ENCODE measurements at places on chromosomes 6 and 20. TPM values are rescaled to one million over a fixed set of nuclear protein-coding genes. Genes with fewer than 3 reads are reported as not detected.

The PRL gene
- 0.33 TPM for total RNA-seq

The SAMD3 gene
- 2.7 TPM for total RNA-seq

The PDYN gene
- not detected for total RNA-seq

The ME1 gene
- 25.7 TPM for total RNA-seq

DNA sequence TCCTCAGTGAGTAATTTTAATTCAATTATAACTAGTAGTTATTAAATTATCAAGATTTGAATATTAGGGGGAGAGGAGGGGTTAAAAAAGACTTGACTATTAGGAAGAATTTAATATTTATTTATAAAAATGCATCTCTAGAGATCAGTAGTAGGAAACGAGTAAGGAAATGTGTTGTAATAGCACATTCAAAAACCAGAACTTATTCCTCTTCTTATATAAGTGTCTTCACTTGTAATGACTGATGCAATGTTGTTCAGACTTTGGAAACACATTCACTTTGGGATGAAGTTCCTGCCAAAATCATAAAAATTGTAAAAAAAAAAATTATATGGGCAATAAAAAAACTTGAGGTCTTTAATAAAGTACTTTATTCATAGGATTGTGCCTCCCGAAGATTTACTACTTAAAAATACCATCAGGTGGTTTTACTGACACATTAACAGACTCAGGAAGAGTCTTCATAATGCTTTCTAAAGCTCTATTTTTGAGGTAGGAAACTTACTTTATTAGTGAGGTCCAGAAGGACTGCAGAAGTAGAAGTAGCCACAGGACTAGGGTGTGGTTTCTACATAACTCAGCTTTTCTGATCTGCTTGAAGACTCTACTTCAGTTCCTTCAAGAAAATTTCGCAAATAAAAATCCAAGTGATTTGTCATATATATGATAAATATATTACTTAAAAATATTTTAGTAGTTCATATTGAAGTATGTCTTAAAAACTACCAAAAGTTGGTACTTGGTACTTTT is 59.8 kb downstream of the CCDC170 start:
- no peaks in the 10 kb centered on the region for H3K36me3 ChIP-seq
- H3K4me3 ChIP-seq = no peak overlapping the region

DNA sequence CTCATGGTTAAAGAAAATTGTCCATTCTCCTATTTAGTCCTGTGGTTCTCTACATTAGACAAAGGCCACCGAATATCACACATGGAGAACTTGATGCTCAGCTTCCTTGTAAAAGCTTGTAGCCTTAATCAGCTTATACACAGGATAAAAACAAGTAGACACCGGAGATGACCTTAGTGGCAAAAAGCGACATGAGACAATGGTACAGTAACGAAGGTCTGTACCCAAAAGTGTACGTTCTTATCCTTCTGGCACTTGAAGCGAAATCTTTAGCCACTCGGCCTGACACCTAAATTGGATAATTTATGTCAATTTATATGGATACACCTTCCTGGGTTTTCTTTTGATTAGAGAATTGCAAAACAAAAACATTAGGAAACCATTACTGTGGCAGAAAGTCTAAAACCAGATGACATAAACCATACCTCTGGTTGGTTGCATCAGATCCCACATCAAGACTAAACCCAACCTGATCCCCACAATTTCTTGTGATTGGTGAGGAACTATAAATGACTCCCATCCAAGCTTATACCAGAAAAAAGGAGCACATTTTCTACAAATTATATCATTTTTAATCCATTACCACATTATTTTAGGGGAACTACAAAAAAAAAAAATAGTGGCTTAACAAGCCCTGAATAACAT is 6.1 kb downstream of the RBM39 start:
- H3K36me3 ChIP-seq = peaks cover 98% of the 10 kb centered on the region
- H3K27ac ChIP-seq = peak overlapping the region; percentile 34
- no peaks in the 10 kb centered on the region for H3K27me3 ChIP-seq
- no peak for DNase-seq

DNA sequence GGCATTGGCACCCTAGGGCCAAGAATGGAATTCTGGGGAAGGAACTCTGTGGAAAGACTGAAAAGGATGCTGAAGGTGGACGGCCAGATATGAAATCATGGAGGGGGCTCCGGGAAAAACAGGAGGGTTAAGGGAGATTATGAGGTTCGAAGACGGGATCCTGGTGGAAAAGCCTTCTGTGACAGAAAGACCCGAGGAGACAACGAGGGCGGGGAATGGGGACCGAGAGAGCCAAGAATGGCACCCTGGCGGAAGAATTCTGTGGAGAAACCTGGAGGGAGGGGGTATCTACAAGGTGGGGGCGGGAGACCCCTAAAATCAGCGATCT is 426 bp downstream of the TRMT6 start:
- no peak for DNase-seq
- H3K27ac ChIP-seq = peak overlapping the region; percentile 68
- peak overlapping the region; percentile 79 for H3K4me3 ChIP-seq
- peaks cover 48% of the 10 kb centered on the region for H3K36me3 ChIP-seq

DNA sequence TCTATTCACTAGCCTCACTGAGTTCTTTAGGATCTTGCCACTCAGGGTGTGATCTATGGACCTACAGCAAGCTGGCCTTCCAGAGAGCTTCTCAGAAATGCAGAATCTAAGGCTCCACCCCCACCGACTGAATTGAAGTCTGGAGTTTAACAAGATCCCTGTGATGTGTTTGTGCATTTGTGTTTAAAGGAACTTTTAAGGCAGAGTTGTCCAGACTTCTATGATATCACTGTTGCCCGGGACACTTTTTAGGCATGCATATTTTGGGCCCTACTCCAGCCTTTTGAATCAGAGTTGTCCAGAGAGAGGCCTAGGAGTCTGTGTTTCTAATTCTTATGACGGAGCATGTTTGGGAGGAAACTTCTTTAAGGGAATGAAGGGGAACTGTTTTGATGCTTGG is 232.3 kb downstream of the QKI start:
- no peaks in the 10 kb centered on the region for H3K4me1 ChIP-seq
- no peaks in the 10 kb centered on the region for H3K36me3 ChIP-seq
- no peak overlapping the region for H3K4me3 ChIP-seq
- H3K27me3 ChIP-seq = no peaks in the 10 kb centered on the region
- no peak for DNase-seq

DNA sequence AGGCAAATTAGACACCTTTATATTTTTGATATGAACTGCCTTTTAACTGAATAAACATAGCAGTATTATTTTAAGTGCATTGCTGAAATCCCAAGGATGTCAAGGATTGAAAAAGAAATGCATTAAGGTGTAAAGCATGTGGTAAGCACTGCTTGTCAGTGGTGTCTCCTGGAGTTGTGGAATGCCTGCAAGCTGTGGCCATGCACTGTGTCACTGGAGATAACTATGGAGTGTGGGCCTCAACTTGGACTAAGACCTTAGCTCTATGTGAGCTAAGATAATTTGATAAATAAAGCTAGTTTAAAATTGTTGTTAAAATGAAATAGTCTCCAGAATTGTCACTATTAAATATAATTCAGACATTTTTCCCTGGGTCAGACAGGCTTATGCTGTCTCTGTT is 156.6 kb upstream of the OPRM1 start:
- DNase-seq = no peak
- H3K27ac ChIP-seq = no peak overlapping the region
- no peaks in the 10 kb centered on the region for H3K4me1 ChIP-seq
- H3K4me3 ChIP-seq = no peak overlapping the region
- no peaks in the 10 kb centered on the region for H3K27me3 ChIP-seq

DNA sequence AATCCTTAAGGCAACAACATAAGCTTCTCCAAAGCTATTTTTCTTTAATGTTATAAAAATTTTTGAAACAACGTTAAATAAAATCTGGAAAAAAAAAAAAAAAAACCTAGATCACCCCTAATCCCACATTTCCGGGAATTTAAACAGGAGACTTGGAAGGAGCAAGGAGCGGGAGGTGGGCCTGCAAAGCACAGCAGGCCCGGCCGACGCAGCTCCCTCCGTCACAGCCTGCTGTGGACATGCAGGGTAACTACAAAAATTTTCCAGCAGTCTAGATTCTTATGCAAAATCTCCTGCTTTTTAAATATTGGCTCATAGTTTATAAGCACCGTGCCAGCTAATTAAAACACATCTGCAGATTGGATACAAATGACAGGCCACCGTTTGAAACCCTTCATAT is 23.5 kb downstream of the FOXF2 start:
- H3K36me3 ChIP-seq = no peaks in the 10 kb centered on the region
- peak overlapping the region; percentile 34 for H3K27ac ChIP-seq
- DNase-seq = no peak
- H3K4me3 ChIP-seq = no peak overlapping the region
- no peaks in the 10 kb centered on the region for H3K27me3 ChIP-seq

- no peak for DNase-seq
- peak within 1 kb of the TSS; percentile 63 for H3K27ac ChIP-seq
- no peaks in the 10 kb centered on the region for H3K27me3 ChIP-seq
- H3K4me1 ChIP-seq = peaks cover 24% of the 10 kb centered on the region
- peak within 1 kb of the TSS; percentile 66 for H3K4me3 ChIP-seq
- H3K36me3 ChIP-seq = no peaks in the 10 kb centered on the region
Observed at GRCh38 chr6:73262671-73263569, at the start of gene KHDC1. Gene KHDC1 (minus strand): TSS chr6:73263196. CDS start chr6:73242517, 20,679 bp downstream.

DNA sequence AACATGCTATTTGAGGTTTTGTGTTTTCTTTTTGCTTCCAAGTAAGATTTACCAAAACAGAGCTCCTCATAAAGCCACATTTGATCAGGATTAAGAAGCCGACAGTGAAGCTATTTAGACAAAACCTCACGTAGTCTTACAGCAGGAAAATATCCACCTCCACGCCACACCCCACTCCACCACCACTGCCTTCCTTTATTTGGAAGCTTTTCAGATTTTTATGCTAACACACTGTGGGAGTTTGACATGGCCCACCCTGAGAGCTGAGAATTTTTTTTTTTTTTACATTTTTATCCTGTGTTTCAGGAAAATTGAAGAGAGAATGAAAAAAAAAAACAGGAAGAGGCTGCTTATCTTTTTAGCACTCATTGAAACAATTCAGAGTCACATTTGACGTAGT is 104.8 kb upstream of the MC3R start:
- DNase-seq = no peak
- no peak overlapping the region for H3K27ac ChIP-seq
- no peak overlapping the region for H3K4me3 ChIP-seq
- H3K27me3 ChIP-seq = no peaks in the 10 kb centered on the region
- H3K4me1 ChIP-seq = no peaks in the 10 kb centered on the region

- H3K4me3 ChIP-seq = no peak overlapping the region
- H3K27ac ChIP-seq = no peak overlapping the region
- no peaks in the 10 kb centered on the region for H3K4me1 ChIP-seq
- no peaks in the 10 kb centered on the region for H3K36me3 ChIP-seq
- no peaks in the 10 kb centered on the region for H3K27me3 ChIP-seq
Observed at GRCh38 chr6:72132851-72133250, 246.5 kb downstream of the RIMS1 start.

- DNase-seq = no peak
- H3K36me3 ChIP-seq = no peaks in the 10 kb centered on the region
- no peaks in the 10 kb centered on the region for H3K27me3 ChIP-seq
- H3K27ac ChIP-seq = no peak overlapping the region
- no peak overlapping the region for H3K4me3 ChIP-seq
Observed at GRCh38 chr6:18742406-18742805, 355.3 kb downstream of the RNF144B start.

DNA sequence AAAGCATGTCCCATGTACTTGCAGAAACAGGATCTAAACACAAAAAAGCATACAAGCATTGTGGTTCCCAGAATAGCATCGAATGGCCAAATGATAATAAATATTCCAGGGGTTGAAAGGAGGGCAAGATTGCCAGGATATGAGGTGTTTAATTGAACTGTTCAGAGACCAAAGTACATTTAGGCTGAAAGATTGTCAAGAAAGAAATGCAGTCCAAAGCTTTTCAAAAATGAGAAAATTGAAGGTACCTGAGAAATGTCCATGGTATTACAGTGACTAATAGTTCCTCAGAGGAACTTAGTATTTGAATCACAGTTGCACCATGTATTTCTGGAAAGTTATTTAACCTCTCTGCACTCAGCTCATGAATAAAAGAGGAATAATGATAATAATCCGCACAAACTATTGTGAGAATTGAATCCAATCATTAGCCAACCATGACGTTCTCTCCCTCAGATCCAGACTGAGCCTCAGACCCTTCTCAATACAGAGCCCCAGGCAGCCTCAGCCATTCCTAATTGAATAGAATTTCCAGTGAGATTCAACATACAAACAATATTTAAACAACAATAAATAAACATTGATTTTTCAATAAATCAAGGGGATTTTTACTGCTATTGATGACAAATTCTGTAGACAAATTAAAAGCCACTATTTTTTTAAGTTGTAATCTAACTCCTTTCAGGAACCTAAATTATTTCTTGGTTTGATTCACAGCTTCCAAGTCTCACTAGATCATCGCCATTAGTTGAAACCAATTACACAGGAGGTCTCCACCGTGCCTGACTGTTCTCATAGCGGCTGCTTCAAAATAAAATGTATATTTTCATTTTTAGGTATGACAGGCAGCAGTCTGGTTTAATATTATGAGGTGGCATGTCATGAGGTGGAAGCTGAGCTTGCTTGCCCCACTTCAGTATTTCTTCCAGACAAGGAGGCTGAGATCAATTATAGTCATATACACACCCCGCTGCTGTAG is 144.3 kb upstream of the TENT5A start:
- H3K27ac ChIP-seq = peak overlapping the region; percentile 5
- H3K4me3 ChIP-seq = no peak overlapping the region
- no peaks in the 10 kb centered on the region for H3K27me3 ChIP-seq
- H3K4me1 ChIP-seq = peaks cover 19% of the 10 kb centered on the region
- DNase-seq = no peak

GRCh38 chr20:4571759-4572531 is 149.8 kb upstream of the PRND start:
- no peak overlapping the region for H3K27ac ChIP-seq
- H3K4me3 ChIP-seq = no peak overlapping the region
- H3K27me3 ChIP-seq = no peaks in the 10 kb centered on the region
- no peaks in the 10 kb centered on the region for H3K4me1 ChIP-seq
- DNase-seq = peak; percentile 21

DNA sequence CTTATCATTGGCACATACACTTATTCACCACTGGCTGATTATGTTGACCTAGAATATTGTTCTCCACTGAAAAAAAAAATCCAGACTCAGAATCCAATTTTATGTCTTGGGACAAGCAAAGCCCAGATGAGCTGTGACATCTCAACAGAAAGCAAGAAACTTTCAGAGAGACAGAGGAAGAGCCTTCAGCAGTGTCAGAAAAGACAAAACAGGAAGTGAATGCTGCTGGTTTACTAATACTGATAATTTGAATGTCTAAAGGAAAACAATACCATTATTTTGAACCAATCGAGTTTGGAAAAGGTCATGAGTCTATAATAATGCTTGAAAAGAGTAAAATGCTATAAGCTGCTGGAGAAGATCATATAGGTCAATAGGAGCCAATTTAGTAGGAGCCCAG is 179.8 kb upstream of the RIMS1 start:
- H3K36me3 ChIP-seq = no peaks in the 10 kb centered on the region
- no peaks in the 10 kb centered on the region for H3K27me3 ChIP-seq
- no peak for DNase-seq

- no peak overlapping the region for H3K27ac ChIP-seq
- DNase-seq = no peak
- no peaks in the 10 kb centered on the region for H3K27me3 ChIP-seq
- H3K36me3 ChIP-seq = no peaks in the 10 kb centered on the region
- no peaks in the 10 kb centered on the region for H3K4me1 ChIP-seq
- H3K4me3 ChIP-seq = no peak overlapping the region
Observed at GRCh38 chr6:98471444-98471843, 362.9 kb upstream of the POU3F2 start.

- H3K27me3 ChIP-seq = no peaks in the 10 kb centered on the region
- DNase-seq = no peak
- H3K4me3 ChIP-seq = no peak overlapping the region
- H3K4me1 ChIP-seq = peaks cover 20% of the 10 kb centered on the region
- no peaks in the 10 kb centered on the region for H3K36me3 ChIP-seq
Observed at GRCh38 chr6:135936606-135937005, 85.1 kb downstream of the PDE7B start.

- no peak overlapping the region for H3K4me3 ChIP-seq
- DNase-seq = no peak
- H3K27ac ChIP-seq = no peak overlapping the region
- no peaks in the 10 kb centered on the region for H3K27me3 ChIP-seq
Observed at GRCh38 chr20:370151-370600, 10.4 kb upstream of the TRIB3 start.

All from esophagus muscularis mucosa (tissue), 4 donors.